ENCODE measurements at places on chromosomes 5 and 9.

GRCh38 chr5:6543830-6544560, 88.8 kb downstream of the NSUN2 start:
- no peak for DNase-seq

GRCh38 chr9:102875687-102876086, 119.4 kb upstream of the CYLC2 start:
- DNase-seq: no peak

DNA sequence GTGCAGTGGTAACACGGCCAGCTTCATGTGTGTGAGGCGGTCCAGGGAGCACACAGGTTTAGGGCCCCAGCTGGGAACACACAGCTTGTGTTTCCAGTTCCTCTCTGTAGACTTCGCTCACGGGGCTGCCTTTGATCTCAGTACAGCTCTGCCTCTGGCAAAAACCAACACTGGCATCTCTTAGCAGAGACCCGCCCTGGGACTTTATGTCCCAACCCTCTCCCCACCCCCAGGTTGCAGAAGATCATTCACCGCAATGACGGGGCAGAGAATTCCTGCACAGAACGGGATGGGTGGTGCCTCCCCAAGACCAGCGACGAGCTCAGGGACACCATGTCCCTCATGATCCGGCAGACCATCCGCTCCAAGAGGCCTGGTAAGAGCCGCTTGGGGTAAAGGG, 5.2 kb upstream of the CEL start:
- DNase-seq: no peak

DNA sequence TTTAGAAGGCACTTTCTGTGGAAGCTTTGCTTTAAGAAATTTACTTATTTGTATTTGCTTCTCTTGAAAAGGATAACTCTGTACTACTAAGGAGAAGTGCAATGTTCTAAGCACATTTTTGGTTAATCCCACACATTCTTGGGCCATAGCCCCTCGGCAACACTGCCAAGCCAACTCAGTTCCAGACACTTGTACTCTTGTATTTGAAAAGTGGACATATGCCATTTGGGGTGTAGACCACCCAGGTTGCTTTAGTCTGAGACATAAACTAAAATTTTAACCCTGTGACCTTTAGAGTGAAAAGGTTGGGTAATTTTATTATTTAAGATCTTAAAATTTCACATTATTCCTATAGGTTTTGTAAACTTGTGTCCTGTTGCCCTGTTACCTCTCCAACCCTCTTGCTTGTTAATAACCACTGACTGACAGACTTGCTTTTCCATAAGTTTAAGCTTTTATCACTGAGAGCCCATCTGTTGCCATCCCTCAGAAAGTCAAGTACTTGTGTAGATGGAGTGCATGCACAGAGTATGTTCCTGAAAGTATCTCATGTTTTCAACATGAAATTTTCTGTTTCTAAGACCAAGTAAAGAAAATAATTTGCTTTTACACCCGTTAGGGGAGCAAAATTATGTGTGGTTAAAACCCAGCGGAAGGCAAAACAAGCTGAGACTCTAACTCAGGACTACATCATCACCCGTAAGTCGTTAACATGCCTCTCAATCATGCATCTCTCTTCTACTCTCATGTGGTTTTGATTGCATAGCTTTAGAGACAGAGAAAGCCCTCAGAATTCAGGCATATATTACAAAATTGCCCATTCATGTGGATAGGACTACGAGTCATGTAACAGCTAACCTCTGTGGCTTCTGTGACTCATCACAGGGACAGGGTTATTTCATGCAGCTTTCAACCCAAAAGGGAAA, 117.3 kb downstream of the GDNF start:
- no peak for DNase-seq

GRCh38 chr5:57818397-57818796, 335.8 kb upstream of the ACTBL2 start:
- no peak for DNase-seq

GRCh38 chr5:161002571-161003074, 150.6 kb upstream of the ATP10B start:
- no peak for DNase-seq

- DNase-seq: no peak
Observed at GRCh38 chr5:53161876-53162275, 52.3 kb upstream of the MOCS2 start.

DNA sequence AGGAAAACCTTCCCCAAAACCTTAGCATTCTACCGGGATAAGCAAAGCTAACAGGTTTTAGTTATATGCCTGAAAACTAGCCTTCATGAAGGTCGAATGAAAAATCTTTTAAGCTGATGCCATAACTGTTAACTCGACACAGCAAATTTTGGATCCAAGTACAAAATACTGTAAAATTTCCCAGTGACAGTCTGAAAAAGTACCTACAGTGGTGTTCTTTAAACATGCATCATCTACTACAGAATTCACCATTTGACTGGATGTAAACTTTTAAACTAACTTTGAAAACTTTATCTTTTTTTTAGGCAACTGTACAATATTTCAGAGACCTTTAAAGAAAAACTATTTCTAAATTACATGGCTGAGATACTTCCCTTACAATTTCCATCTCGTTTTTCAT, 791 bp downstream of the RAPGEF6 start:
- no peak for DNase-seq

GRCh38 chr5:122541388-122541787, 229.4 kb downstream of the SNCAIP start:
- no peak for DNase-seq

GRCh38 chr5:94906750-94907149, 288.3 kb downstream of the SLF1 start:
- no peak for DNase-seq
